Activated CD4-positive, CD25-positive, alpha-beta regulatory T cell treated with anti-CD3 and anti-CD28 coated beads, Interleukin-2, amount 50 U/mL, for 72 hours (primary cell): ENCODE measurements at places on chromosomes 4 and X.

GRCh38 chr4:177451108-177451500, 8.9 kb upstream of the AGA start:
- no peak for DNase-seq

- DNase-seq = no peak
Measured at GRCh38 chr4:78410676-78411075, 140.9 kb upstream of the ANXA3 start.

GRCh38 chr4:73922766-73923630, 53.8 kb downstream of the CXCL1 start:
- DNase-seq = no peak

DNA sequence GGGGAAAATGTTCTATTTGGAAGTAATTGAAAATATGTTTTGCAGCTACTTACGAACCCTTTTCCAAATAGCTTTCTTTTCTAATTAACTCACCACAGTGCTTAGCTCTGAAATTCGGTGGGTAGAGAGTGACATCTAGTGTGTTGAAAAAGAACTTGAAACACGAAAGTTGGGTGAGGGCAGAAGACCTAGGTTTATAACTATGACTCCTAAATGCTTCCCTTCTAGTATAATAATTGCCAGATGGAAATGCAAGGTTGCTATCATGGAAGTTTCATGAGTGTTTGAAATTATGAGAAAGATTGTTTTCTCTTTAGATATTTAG, 77.3 kb upstream of the NOCT start:
- DNase-seq = no peak

DNA sequence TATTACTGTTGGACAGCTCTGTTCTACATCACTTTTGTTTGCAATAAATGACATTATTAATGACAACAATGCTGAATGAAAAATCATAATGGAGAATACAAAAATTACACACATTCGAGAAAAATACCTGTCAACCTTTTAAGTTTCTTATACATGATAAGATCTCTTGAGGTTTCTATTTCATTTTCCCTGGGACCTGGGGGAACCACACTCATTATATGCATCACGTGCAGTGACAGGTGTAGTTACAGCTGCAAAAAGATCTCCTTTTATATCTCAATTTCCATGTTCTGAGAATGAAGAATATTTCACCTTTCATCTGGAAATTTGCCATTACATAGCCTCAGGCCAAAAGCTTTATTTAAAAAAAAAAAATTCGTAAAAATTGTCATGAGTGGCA, 1347.0 kb upstream of the AGA start:
- no peak for DNase-seq

GRCh38 chr4:27908356-27908755, 1047.7 kb downstream of the STIM2 start:
- DNase-seq = no peak

DNA sequence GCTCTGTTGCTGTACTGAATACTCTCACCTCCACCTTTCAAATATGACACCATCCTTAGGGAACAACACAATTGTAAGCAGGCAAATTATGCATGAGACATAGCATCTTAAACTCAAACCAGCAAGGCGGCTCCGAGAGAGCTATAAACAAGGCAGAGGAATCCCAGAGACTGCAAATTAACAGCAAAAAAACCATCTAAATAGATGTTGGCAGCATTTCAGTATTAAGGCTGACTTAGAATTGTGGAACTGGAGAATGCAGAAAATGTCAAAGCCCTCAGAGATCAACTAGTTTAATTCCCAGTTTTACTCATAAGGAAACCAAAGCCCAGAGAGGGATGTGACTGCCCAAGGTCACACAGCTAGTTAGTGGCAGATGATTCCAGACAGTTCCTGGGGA, 37.2 kb upstream of the SPANXC start:
- no peak for DNase-seq

GRCh38 chr4:5638976-5639375, 69.4 kb downstream of the EVC2 start:
- no peak for DNase-seq

DNA sequence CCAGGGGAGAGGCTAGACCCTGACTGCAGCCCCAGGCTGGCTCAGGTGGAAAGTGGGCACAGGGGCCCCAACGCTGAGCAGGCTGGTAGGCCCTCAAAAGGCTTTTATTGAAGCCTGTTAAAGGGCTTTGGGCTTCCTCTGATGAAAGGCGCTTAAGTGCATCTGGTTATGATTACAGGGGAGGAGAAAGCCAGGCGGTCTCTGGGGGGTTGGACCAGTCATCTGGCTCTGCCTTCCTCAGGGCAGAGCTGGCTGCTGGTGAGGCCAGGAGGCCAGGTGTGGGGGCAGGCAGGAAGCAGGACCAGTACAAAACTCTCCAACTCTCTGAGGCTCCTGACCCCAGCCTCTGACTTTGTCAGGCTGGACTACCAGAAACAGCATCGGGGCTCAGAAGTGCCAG, 68.8 kb upstream of the BCOR start:
- DNase-seq = no peak

DNA sequence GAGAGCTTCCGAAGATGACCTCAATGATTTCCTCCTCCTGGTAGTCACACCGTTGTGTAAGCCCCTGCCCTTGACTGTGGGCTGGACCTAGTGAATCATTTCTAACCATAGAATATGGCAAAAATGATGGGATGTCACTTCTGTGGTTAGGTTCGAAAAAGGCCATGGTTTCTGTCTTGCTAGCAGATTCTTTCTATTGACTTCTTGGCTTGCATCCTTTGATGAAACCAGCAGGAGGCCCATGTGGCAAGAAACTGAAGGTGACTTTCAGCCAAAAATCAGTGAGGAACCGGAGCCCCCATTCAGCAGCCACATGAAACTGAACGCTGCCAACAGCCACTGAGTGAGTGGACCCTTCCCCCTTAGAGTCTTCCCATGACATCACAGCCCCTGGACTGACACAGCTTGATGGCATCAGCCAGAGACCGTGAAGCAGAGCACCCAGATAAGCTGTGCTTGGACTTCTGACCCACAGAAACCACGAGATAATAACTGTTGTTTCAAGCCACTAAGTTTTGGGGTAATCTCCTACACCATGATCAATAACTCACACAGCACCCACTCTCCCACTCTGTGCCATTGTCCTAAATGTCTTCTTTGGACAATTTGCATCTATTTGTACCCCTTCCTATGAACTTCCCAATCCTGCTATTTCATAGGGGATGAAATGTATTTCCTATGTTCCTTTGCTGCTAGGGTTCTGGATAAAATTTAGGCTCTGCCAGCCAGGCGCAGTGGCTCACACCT, 148.0 kb upstream of the STX18 start:
- DNase-seq = no peak

DNA sequence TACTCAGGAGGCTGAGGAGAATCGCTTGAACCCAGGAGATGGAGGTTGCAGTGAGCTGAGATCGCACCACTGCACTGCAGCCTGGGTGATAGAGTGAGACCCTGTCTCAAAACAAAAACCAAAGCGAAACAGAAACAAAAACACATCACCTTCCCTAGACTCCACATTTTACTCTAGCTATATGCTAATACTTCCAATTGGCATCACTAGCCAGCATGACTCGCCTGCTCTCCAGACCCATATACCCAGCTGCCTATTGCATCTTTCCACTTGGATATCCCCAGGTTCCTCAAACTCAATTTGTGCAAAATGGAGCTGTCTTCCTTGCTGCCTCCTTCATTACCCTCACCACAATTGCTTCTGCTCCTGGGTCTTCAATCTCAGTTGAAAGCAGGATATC, 22.4 kb upstream of the LAP3 start:
- no peak for DNase-seq

DNA sequence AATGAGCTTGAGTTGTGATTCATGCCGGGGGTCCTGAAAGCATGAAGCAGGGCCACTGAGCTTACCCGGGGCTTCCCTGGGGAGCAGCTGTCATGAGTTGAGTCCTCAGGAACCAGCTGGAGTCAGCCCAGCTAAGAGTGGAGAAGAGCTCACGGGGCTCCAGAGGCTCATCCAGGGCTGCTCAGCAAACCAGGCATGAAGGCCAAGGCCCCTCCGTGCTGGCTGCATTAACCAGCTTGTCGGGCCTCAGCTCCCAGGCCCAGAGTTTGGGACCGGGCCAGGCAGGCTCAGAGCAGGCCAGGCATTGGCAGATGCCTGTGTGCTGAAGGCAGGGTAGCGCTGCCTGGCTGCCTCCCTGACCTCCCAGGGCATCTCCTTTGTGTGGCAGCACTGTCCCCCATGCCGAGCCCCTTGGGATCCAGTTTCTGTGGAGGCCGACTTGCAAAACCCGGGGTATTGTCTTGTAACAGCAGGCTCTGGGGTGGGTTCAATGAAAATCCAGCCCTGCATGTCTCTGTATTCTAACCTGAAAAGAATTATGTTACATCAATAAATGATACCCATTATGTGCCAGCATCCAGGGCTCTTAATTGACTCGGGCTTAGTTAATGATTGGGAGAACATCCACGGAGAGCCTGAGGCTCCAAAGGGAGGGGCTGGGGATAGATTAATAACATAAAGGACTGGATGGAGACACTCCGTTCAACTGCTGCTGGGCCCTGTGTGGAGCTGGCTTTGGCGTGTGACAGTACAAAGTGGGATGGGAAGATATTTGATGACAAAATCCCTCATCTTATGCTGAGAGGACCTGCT, 68.0 kb upstream of the MSX1 start:
- DNase-seq = no peak

- DNase-seq = no peak
Measured at GRCh38 chrX:110667706-110668105, 127.9 kb downstream of the CHRDL1 start.

DNA sequence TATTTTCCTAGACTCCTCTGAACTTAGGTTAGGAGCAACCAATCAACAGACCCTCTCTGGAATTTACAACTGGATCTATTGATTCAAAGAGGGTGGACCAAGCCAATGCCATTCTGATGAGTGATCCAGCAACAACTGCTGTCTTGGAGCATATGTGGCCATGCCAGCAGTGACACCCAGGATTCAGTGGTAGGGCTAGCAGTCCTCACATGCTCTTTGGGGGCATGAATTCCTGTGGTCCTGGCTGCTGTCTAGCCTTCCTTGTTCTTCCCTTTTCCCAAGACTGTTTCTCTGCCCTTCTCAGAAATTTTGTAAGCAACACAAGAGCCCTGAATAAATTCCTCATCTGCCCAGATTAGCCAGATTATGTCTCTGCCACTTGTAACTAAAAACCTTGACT, 61.5 kb upstream of the GATB start:
- no peak for DNase-seq

DNA sequence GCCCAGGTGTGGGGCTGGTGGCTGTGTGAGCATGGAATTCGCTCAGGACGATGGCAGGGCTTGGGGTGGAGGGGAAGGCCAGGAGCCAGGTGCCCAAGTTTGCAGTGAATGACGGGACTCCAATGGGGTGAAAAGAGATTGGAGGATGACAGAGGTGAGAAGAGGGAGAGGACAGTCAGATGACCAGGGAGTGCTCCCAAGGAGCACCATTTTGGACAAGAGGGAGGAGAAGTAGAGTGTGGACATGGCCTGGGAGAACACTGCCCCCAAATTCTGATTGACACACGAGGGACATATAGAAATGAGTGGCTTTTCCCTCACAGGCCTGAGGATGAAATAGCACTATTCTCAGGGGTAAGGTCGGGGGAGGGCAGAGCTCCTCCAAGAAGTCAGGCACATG, 6.7 kb downstream of the MRFAP1 start:
- no peak for DNase-seq

DNA sequence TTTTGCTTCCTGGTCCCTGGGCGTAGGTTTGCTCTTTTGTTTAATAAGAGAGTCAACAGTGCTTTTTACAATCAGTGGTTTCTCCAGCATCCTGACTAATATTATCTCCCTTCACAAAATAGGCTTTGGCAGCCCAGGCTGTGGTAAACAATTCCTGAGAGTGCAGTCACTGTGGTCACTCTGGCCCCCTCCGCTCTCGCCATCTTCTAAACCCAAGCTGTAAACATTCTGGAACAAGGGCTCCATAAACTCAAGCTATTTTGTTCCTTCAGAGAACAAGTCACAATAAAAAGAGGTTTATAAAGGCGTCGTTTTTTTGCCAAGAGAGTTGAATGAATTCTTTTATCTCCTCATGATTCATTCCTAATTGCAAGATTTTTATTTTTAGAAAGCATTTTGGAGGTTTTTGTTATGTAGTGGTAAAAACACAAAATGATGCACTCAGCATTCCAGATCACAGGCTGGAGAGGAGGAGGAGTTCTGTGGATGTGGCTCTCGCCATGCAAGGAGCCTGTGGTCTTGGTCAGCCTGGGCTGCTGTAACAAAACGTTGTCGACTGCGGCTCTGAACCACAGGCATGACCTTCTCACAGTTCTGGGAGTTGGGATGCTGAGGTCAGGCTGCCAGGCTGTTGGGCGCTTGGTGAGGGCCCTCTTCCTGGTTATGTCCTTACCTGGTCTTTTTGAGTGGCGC, 486.4 kb upstream of the FAT1 start:
- DNase-seq = no peak

DNA sequence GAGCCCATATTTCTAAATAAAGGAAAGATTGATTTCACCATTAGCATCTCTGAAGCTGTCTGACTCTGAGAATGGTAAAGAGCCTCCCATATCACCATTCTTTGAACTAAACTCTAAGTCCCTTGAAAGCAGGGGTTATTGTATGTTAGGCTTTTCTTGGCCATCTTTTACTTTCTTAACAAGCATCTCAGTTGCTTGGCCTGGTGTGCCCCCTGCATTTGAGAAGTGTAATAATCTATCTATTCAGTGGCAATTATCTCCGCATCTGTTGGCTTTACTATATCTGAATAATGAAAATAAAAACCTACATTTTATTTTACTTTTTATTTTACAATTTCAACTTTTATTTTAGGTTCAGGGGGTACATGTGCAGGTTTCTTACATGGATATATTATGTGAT, 128.3 kb upstream of the ARMCX2 start:
- no peak for DNase-seq

DNA sequence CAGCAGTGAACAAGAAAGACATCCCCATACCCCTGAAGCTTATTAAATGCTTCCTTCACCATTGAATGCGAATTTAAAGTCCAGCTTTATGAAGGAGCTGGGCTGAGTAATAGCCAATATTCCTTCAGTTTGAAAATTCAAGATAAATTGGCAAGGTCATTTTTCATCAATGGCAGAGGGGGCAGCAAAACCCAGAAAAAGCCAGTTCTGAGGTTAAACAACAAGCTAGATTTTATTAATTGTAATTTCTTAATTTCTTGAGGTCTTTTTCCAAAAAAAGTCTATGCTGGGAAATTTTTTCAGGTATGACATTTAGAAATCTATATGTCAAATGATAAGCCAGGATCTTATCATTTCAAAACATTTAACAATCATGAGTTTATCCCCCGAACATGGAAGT, 808.9 kb downstream of the RPA4 start:
- DNase-seq = no peak

DNA sequence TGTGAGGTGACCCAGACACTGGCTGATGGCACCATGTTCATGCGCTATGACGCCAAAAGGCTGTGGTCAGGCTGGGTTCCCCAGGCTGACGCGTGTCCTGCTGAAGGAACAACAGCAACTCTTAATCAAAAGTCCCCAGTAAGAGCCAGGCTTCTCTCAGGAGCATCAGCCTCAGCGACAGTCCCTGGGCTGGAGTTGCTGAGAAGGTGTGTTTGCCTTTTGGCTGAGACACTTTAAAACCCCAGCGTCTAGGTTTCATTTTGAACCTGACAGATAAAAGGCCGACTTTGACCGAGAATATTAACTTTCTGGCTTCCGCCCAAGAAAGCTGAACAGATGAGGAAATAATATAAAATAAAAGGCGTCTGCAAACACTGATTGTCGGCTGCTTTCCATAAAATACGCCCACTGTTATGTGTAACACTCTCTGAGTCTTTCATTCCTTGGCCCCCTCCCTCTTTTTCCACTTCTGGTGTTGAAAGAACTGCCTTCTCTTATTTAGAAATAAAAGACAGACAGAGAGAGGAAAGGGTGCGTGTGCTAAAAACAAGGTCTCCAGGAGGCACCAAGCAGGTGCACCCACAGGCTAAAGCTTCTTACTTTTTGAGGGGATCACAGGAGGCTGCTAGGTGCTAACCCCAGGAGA, 373.6 kb downstream of the MID1IP1 start:
- peak; percentile 44 for DNase-seq
